ENCODE measurements at places on chromosomes 3 and 15. TPM values are rescaled to one million over a fixed set of nuclear protein-coding genes. Genes with fewer than 3 reads are reported as not detected.

DNA sequence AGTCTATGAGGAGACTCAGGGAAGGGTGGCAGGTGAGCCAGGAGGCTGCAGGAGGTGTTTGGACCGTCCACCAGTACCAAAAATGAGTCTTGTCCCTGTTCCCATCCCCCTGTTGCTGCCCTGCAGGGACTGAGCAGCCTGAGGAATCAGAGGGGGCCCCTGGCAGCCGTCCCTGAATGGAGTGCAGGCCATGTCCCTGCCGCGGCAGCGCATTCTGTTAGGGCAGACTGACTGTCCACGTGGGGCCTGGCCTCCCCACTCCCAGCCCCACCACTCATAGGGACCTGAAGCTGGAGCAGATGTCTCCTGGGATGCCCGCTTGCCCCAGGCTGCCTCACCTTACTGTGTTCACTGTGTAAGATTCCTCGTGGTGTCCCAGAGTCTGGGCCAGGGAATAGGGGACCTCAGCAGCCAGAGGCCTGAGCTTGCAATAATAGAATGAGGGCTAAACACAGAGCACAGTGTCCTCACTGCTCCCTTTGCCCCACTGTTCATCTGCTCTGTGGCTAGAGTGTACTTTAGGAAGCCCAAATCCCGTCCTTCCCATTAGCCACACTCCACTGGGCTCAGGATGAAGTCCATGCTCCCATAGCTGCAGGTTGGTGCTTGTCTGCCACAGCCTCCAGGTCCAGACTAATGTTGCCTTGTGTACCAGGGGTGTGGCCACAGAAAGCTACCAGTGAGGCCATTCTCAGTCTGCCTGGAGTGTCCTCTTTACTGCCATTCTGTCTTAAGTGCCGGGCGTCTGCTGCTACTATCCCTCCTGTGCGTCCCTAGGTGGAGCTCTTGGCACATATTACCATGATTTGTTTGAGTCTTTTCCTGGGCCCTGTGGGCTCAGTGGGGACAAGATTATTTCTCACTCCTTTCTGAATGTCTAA lies 63.2 kb downstream of the HCN4 start:
- DNase-seq: no peak
- no peaks in the 10 kb centered on the region for H3K36me3 ChIP-seq
- no peaks in the 10 kb centered on the region for H3K4me1 ChIP-seq
- H3K4me3 ChIP-seq: no peak overlapping the region
- no peak overlapping the region for H3K27ac ChIP-seq
- no peaks in the 10 kb centered on the region for H3K27me3 ChIP-seq

GRCh38 chr3:113183748-113184661 lies 27.4 kb upstream of the BOC start:
- H3K27ac ChIP-seq: no peak overlapping the region
- H3K27me3 ChIP-seq: no peaks in the 10 kb centered on the region

GRCh38 chr15:45834622-45835021 lies 199.8 kb downstream of the SQOR start:
- no peak for DNase-seq
- H3K4me1 ChIP-seq: no peaks in the 10 kb centered on the region
- no peaks in the 10 kb centered on the region for H3K36me3 ChIP-seq
- no peaks in the 10 kb centered on the region for H3K27me3 ChIP-seq
- no peak overlapping the region for H3K27ac ChIP-seq

CISH gene
- total RNA-seq: 28.1 TPM
